ENCODE measurements at places on chromosomes 6 and 20. TPM values are rescaled to one million over a fixed set of nuclear protein-coding genes. Genes with fewer than 3 reads are reported as not detected.

SLC17A3 gene
- total RNA-seq: not detected

C6orf58 gene
- total RNA-seq: not detected

REM1 gene
- not detected for total RNA-seq

PTPRT gene
- not detected for total RNA-seq

DDX43 gene
- 0.33 TPM for total RNA-seq

BPIFB4 gene
- not detected for total RNA-seq

BTN1A1 gene
- not detected for total RNA-seq

FRMD1 gene
- not detected for total RNA-seq

WFDC10B gene
- total RNA-seq: not detected
